ENCODE measurements at places on chromosomes 2 and 18.

- DNase-seq: no peak
Observed at GRCh38 chr2:101568969-101569368, 94.1 kb upstream of the RFX8 start.

GRCh38 chr18:2412996-2413751, 158.1 kb downstream of the METTL4 start:
- no peak for DNase-seq

GRCh38 chr18:51195451-51196117, 1.9 kb downstream of the MEX3C start:
- no peak for DNase-seq

GRCh38 chr2:19541884-19542283, 183.5 kb upstream of the OSR1 start:
- DNase-seq: no peak

- no peak for DNase-seq
Observed at GRCh38 chr2:167509586-167509985, 621.3 kb downstream of the XIRP2 start.

- DNase-seq: no peak
Observed at GRCh38 chr2:163471947-163472346, 263.9 kb downstream of the FIGN start.

DNA sequence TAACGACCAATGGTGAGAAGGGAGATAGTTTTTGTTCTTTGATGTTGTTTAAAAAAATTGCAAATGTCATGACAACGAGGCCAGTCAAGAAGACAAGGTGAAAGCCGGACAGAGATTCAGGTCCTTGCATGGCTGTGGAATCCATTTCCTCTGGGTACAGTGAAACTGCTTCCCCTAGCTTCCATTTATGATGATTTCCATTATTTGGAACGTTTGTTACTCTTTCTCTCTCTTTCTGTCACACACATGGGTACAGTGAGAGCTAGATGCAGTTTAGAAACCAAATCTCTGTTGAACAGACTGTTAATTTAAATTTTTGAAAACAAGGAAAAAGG, 57.4 kb upstream of the MSH2 start:
- DNase-seq: no peak

GRCh38 chr2:104897515-104898184, 43.7 kb downstream of the POU3F3 start:
- no peak for DNase-seq

DNA sequence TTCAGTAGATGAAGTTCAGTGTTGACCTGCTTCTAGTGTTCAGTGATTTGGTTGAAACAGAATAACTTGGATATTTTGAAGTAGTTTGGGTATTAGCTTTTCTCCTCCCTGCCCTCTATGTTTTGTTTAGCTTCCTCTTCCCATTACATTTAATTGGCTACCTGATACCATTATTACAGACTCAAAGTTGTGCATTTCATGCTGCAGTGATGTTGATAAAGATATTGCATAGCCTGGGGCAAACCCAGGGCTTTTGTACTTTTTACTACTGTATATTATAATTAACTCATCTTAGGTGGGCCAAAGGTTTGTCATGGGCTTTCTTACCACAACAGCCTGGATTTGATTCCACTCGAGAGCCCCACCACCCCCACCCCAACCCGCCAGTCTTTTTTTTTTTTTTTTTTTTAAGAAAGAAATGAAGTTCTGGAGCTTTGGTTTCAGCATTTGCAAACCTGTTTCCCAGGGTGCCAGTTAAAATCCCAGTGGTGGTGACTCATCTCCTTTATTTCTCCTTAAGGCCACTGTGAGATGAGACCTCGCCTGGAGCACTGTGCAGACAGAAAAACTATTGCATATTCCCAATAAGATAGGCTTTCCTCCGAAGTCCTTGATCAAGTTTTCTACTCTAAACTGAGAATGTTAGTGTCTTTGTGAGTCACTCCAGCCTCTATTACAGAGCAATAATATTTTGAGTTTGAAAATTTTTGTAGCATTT, 393.7 kb upstream of the FANCL start:
- peak; percentile 27 for DNase-seq

DNA sequence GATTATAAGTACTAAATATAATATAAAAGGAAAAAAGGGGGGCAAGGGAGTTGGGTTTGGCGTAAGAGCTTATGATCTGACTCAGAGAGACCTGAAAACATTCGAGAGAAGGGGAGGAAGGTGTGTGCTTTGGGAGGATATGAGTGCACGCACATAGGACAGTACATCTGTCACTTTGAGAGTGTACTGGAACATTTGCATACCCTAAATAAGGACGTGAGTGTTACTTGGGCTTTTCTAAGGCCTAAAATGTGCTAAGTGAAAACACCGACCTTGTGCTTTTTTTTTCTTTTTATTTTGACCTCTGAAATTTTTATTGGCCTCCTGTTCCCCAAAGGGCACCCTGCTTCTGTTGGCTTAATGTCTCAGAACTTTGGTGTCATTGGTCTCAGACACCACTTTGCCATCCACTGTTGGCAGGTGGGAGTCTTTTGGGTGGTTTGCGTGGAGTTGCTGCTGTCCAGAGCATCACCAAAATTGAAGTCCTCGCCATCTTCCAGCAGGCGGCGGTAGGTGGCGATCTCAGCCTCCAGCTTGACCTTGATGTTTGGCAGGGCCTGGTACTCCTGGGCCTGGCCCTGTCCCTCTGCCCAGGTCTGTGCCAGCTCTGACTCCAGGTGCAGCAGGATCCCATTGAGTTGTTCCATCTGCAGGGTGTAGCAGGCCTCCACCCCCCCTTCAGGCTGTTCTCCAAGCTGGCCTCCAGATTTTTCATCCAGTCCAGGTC, 57.7 kb downstream of the CD28 start:
- DNase-seq: peak; percentile 53

- DNase-seq: no peak
Observed at GRCh38 chr2:177138823-177139222, 73.8 kb upstream of the HNRNPA3 start.

DNA sequence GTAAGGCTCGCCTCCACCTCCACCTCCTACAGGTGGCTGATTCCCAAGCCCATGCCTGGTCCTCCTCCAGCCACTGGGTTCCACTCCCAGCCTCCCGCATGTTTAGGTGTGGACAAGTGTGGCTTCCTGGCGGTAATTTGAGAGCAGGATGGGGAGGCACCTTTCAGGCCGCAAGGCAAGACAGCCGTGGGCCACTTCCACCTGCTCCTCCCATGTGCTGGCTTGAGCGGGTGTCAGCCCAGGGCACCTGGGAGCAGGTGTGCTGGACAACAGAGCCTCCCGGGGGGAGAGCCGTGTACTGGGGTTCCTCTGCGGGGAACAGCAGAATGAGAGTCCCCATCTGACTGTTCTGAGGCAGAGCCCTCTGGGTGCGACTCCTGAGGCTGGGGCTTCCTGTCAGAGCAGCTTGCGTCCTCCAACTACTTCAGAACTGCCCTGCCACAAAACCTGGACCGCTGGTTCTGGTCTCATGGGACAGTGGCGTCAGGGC, 83.9 kb downstream of the TPO start:
- no peak for DNase-seq

GRCh38 chr2:173175222-173175621, 99.6 kb downstream of the MAP3K20 start:
- no peak for DNase-seq

DNA sequence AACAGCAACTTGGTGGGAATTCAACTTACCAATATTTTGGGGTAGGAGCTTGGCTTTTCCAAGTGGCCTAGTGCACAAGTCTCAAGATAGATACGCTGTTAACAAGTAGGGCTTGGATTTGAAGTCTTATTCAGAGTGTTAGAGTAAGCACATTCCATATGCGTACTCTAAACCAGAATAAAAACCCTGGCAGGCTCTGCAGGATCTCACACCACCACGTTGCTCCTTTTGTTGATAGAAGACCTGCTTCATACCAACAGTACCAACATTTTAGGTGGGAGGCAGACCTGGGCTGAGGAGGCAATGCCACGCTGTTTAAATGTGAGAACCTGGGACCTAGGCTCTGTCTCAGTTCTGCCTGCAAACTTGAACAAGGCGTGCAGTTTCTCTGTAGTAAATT, 214.0 kb downstream of the RNF144A start:
- DNase-seq: no peak

All from H1 (cell line).